ENCODE measurements at places on chromosomes 6 and 20.
A peak's percentile ranks its signal among the peaks of the same experiment; 100 is the strongest.

DNA sequence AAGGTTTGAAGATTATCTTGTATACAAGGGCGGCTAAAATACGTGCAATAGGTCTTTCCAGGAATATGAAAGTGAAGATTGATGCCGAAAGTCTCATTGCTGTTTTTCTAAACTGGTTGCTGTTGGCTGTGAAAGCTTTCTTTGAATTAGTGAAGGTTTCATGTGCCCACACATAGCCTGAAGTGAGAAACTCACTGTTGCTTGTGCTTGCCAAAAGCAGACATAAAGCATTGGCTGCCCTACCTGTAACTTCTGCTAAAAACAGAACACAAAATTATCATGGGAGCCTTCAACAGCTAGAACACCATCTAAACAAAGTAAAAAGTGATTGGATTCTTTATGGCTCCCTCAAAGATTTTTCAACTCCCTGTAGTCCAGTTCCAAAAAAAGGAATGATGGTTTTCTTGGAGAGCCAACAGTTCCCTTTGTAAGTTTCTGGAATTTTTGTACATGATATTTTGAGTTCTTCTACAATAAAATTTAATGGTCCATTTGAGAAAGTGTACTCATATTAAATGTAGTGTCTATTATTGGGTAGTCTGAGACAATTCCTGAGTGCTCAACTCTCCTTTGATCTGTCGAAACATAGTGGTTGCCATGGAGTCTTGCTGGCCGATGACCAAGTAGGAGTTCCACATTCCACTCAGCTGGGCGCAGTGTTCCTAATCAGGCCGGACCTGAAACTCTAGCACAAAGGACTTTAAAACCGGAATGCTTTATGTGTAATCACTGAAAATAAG, 68.5 kb downstream of the PLEKHG1 start:
- peak; percentile 97 for DNase-seq

GRCh38 chr6:21310568-21311140, 282.9 kb upstream of the SOX4 start:
- no peak for DNase-seq

GRCh38 chr20:49052334-49052733, 6.2 kb downstream of the CSE1L start:
- DNase-seq: no peak

DNA sequence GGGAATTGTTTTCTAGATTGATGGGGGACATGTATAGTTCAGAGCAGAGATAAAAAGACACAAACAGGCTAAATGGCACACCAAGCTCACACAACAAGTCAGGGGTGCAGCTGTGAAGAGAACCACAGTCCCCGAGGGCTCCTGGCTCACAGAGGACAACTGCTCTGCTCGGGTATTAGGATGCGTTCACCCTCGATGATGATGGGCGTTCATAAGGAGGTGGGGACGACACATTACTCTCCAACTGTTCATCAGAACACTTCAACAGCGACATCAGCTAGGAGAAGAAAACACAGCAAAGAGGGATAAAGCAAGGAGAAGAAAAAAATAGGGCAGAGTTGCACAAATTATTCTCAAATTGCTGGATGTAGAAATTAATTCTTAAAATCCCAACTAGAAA, 174.8 kb upstream of the RREB1 start:
- no peak for DNase-seq

DNA sequence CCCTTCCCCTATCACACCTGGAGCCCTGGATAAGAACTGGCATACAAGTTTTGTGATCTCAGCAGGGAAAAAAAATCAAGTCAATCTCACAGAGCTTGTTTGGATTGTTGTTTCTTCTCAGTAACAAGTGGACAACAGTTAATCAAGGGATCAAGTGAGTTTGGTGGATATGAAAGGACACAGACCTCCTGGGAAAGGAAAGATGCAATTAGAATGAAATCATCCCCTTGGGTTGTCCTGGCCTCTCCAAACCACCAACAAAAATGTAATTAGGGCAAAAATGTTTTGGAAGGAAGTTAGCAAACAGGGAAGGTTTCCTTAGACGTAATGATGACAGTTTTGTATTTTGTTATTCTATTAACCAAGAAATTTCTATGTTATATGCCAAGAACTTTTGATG, 99.1 kb upstream of the PRDM1 start:
- no peak for DNase-seq

- DNase-seq: no peak
Measured at GRCh38 chr6:20909621-20910020, 375.4 kb downstream of the CDKAL1 start.

GRCh38 chr6:2962636-2963035, 8.7 kb downstream of the SERPINB6 start:
- no peak for DNase-seq

DNA sequence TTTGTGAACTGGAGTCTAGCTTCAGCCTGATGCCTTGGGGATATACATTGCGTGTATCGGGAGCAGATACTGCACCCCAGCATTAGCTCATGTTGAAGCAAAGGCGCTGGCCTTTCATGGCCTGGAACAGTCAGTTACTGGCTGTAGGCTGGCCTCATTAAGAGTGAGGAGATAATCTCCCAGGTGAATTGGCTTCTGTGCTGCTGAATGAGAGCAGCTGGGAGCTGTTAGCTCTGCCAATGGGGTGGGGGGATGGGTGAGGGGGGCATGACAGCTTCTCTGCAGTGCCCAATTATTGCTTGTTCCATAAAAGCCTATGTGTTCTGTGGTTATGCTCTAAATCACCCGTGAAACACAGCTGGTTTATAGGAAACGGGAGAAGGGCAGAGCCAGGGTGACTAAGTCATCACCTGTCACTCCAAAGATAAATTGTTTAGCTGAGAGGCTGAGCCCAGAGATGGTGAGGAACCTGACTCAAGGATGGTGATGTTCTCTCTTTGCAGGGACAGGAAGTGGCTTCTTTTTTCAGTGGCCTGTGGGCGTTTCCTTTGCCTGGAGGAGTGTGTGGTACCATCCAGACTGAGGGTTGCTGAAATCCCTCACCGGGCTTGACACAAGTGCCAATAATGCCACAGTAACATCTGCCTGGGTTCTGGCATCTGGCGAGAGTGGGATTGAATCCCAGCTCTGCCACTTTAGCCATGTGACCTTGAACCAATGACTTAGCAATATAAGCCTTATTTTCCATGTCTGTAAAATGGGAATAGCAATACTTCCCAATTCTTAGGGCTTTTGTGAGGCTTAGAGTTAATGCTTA, 170.8 kb downstream of the BCAS1 start:
- DNase-seq: no peak

DNA sequence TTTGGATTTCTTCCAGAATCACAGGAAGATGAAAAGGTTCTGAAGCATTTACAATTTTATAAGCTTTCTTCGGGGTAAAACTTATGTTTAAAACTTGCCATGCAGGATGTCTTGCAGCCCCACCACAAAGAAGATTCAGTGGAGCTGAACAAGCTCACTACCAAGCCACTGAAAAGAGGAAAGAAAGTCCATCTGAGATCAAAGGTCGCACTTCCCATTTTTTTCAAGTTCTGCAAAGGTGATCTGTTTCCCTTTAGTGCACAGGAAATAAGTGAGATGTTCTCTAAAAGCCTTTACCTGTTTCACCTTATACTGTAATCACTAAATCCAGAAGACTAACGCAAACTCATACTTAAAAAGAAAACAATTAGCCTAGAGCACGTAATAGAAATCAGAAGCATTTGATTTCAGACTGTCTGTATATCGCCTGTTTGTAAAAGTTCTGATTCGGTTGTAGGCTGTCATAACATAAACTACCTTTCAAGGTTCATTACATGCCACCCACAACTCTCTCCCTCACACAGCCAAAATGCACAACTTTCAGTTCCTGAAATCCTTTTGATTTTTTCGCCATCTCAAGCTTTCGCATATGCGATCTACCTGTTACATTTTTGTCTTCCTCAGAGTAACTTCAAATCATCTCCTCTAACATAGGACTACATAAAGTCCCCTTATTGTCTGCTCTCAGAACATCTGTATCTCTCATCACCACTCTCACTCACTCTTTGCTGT, 1.8 kb downstream of the ECHDC1 start:
- no peak for DNase-seq

DNA sequence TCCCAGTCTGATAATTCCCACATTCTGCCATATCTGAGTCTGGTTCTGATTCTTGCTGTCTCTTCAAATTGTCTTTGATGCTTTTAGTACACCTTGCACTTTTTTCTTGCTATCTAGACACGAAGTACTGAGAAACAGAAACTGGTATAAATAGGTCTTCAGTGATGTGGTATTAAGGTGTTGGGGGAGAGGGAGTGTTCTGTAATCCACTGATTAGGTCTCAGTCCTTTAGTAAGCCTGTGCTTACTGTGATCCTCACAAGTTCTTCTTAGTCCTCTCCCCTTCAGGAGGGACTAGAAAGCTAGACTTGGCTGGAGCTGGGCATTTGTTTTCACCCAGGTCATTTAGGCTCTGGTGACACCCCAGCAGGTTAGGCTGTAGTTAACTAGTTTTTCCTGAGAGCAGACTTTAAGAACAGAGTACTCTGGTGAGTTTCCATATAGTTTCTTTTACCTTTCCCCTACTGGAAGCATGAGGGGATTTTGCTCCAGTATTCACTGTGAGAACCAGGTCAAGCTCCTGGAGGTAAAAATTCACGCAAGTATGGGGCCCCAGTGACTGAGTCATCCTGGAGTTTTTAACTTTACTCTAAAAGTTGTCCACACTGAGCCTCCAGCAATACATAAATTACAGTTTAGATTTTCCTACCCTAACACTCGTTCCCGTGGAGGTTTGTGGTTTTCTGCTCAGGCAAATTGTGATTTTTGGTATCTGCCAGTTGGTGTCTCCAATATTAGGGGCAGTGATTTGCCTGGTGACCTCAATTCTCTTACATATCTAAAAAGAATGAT, 154.6 kb downstream of the CDKAL1 start:
- DNase-seq: no peak

DNA sequence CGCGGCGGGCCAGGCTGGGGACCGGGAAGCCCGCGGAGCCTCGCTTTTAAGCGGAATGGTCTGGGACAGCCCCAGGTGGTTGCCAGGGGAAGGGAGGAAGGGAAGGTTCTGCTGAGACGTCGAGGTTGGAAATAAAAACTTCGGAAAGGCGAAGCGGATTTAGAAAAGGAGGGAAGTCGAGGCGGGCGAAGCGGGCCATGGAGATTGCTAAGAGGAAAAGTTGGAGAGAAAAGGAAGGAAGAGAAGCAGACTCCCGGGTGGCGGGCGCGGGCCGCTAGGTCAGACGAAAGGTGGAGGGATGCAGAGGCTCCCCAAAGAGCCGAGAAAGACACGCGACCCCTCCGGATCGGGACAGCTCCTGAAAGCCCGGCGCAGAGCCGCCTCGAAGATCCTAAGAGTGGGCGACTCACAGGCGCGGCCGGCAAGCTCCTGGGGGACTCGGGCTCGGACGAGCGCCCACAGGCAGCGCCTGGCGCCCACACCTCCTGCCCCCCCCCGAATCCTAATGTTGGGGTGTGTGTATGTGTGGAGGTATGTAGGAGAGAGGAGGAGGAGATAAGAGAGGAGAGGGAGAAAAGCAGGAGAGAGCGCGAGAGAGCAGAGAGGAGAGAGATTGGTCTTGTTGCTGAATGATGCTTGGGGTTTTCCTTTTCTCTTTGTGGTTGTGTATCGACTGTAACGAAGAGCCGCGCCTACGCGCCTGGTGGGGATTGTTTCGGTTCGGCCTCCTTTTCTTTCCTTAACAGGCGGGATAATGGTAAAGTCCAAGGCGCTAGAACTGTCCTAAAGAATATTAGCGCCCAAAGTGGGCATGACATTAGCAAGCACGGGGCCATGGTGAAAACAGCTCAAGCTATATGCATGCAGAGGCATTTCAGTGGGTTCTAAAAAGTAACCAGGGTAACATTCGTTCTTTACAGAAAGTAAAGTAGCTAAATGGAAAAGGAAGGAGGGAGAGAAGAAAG, 1.5 kb downstream of the TFAP2B start:
- DNase-seq: no peak

- DNase-seq: no peak
Measured at GRCh38 chr6:143293523-143293922, 157.0 kb downstream of the ADAT2 start.

GRCh38 chr6:89221971-89222711, 5.0 kb upstream of the GABRR1 start:
- DNase-seq: no peak

DNA sequence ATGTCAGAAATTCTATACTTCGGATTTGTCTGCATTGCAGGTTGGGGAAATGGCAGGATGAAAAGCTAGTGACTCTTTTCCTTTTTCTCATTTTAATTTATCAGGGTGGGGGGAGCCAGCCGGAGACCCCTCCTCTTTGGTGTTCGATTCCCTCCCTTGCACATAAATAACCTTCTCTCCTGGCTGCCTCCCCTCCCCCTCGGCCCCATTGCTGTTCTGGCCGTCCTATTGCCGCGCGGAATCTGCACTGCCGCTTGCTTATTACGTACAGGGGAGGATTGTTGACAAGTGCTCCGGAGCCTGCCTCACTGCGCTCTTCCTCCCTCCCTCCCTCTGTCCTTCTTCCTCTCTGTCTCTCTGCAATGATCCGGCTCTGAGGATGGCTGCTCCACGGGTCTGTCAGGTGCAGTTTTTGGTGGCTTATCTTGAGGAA, 154.7 kb downstream of the JARID2 start:
- DNase-seq: peak; percentile 76

- no peak for DNase-seq
Measured at GRCh38 chr20:62400021-62400420, 7.1 kb downstream of the CABLES2 start.

- DNase-seq: no peak
Measured at GRCh38 chr6:54718541-54719023, 128.0 kb upstream of the FAM83B start.

DNA sequence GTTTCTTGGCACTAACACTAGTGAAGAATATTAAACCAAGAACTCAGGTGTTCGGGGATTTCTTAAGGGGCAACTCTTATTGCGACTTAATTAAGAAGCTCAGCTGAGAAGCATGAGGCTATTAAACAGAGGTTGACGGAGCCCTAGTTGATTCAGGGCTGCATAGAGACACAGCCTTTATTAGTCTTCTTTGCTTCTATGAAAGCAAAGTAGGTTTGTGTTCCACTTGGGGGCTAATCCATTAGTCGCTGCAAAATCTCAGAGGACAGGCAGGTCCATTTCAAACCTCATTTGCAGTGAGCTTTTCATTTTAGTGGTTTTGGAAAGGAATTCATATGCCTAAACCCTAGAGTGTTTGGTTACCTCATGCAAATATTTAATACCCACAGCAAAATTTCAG, 506.6 kb upstream of the SULF2 start:
- no peak for DNase-seq

DNA sequence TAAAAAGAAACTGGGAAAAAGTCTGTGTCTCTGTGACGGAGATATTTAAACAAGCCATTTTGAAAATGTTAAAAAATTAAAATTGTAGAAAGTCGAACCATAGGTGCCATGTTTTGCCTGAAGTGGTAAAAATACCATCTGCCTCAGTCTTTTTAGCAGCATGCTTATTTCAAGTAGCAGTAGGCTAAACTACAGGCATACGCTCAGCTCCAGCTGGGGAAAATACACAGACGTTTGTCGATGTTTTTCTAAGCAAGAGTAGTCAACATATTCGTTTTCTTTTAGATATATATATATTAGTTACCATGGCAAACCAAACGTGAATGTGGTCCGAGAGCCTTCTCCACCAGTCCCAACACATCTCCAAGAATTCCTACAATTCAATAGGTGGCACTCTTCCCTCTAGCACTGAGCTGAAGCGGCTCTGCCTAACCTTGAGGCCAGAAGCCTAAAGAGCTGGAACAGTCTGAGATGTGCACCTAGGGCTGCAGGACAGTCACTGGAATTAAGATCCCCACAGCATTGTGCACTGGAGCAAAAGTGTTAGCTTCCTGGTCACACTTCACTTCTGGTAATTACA, 70.2 kb upstream of the BEND3 start:
- peak; percentile 36 for DNase-seq

- DNase-seq: no peak
Measured at GRCh38 chr6:34523441-34524206, 32.5 kb downstream of the SPDEF start.

GRCh38 chr6:106014955-106015354, 71.2 kb upstream of the PRDM1 start:
- DNase-seq: no peak
